Naive thymus-derived CD4-positive, alpha-beta T cell (primary cell): ENCODE measurements at places on chromosomes 7 and 10.

DNA sequence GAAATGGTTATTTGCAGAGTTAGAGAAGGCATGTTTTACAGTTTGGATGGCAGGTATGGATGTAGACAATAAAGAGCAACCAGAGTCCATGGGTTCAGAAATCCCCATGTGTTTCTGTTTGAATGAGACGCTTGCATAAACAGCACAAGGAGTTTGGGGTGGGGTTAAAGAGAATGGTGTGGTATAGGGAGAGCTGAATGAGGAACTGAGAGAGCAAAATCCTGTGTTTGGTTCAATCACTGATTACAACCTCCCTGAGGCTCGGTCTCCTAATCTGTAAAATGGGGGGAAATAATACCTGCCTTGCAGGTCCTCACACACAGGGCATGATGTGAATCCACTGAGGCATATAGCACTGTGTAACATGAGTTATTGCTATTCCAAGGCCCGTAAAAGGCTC is 23.7 kb downstream of the CAV1 start:
- no peak for DNase-seq

DNA sequence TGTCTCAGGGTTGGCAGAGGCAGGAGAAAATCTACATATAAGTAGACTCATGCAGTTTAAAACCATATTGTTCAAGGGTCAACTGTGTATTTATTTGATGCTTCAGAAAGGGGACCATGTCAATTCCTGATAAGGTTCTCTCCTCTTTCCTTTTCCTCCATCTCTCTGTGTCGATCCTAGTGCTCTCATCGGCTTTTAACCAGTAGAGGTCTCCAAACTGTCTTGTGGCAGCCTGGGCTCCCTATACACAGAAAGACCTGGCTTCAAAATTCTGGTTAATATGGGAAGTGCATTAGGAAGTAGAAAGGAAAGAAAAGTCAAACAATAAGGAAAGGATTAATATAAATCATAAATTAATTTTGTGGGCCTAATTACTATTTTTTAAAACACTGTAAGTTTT is 304.4 kb upstream of the C7orf33 start:
- no peak for DNase-seq

DNA sequence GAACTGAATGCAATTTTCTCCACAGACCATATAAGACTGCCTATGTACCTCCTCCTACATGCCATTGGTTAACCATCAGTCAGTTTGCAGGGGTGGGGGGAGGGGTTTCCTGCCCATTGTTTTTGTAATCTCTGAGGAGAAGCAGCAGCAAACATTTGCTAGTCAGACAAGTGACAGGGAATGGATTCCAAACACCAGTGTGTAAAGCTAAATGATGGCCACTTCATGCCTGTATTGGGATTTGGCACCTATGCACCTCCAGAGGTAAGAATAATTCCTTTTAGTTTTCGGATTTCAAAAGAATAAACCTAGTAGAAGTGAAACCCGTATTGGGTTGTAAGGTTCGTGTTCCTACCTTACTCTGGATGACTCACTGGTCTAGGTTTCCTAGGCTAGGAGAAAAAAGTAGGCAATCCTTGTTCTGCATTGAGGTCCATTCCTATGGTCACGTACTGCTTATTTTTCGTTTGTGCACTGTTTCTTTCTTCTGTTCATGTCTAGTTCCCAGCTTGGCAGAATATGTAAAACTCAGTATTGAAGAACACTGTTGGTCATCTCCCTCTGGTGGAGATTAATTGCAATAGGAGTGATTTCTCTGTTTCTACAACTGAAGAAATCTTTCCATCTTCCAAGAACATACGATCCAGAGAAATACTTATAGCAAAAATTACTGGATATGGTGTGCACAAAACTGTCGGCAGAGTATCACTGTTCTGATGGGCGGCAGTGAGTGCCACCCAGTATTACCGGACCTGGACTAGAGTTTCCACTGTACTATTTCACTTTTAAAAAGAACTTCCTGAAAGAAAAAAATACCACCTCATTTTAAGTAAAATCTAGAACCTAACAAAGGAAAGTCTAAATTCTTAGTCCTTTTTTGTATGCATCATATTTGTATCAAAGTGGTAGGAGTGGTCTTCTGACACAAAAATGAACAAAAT is at the start of gene AKR1C3:
Gene AKR1C3 (plus strand): TSS at position 150 of the 941 bp plus-strand sequence. CDS start 31 bp downstream, at position 181.
- peak; percentile 26 for DNase-seq

GRCh38 chr10:46229144-46229563 is 57.6 kb upstream of the ANTXRL start:
- DNase-seq = no peak

- DNase-seq = no peak
Observed at GRCh38 chr7:105024734-105025133, 10.7 kb downstream of the KMT2E start.

GRCh38 chr7:144481833-144482232 is 78.3 kb upstream of the NOBOX start:
- no peak for DNase-seq

DNA sequence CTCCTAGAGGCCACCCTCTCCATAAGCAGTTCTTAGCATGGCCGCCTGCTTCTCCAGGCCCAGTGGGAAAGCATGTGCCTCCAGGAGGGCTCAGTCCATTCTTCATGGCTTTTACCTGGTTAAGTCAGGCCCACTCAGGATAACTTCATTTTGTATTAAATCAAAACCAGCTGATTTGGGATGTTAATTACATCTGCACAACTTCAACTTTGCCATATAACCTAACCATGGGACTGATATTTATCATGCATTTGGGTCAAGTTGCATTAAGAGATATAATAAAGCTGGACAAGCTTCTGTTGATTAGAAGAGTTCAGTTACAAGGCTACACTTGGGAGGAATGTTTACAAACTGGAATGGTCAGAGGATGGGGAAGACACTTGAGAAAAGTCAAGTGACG is 65.5 kb downstream of the EGFR start:
- no peak for DNase-seq

- no peak for DNase-seq
Observed at GRCh38 chr7:76155938-76156337, 45.8 kb upstream of the SRRM3 start.

GRCh38 chr7:3408814-3409595 is 108.0 kb downstream of the SDK1 start:
- no peak for DNase-seq

GRCh38 chr7:2853147-2853546 is 9.0 kb upstream of the GNA12 start:
- no peak for DNase-seq

DNA sequence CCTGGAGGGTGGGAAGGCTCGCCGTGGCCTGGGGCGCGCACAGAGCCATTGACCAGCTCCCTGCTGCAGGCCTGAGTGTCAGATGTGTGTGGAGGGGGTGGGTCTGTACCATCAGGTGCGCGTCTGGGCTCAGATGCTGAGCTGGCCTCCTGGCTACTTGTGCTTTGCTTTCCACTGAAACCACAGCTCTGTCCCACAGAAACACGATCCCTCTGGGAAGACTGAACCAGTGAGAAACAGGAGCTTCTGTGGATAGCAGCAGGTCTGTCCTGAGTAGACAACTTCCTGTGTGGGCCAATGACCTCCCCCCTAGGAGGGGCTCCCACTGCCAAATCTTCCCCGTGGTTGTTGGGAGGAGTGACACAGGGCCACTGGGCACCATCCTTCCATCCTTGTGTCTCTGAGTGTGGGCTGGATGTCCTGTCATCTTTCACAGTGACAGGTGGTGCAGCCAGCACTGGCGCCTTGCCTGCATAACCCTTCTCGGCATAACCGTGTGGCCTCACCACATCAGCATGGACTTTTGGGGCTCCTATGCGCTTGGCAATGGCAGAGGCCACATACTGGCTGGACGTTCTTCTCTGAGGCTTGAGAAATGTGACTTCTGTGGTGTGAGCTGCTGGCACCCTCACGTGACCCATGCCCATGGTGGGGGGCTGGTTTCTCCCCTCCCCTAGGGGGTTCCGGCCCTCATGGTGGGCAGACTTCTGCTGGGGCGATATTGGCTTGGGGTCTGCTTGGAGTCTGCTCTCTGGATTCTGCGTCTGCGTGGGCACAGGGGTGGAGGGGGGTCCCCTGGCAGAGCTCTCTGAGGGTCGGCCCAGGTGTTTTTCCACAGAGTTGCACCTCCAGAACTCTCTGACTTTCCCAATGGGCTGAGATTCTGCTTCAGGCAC is 245.5 kb upstream of the GRB10 start:
- DNase-seq = no peak

- DNase-seq = no peak
Observed at GRCh38 chr7:12930534-12930933, 243.1 kb downstream of the ARL4A start.

DNA sequence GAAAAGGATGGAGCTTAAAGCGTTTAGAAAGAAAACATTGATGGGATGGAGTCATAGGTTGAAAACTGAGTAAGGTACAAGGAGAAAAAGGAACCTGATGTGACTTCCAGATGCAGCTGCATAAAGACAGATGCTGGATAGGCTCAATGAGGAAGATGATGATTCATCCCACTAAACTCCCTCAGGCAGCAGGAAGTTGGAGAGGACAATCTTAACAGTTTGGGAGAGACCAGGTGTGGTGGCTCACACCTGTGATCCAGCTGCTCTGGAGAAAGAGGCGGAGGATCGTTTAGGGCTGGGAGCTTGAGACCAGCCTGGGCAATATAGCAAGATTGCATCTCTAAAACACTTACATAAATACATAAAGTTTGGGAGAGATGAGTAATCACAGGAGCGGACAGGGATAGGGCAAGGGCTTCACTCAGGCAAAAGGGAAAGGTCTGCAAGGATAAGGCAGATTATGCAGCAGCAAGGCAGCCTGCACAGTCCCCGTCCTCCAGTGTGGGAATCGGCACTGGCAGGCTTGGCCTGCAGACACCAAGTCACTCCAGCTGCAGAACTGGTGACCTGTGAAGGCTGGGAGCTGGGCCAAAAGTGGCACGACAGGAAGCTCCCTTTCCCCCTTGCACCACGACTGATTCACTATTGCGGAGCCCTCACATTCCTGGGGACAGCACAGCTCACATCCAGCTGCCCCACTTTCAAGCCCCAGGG is 438.5 kb downstream of the GRID1 start:
- DNase-seq = no peak

GRCh38 chr7:151434549-151434948 is 5.4 kb downstream of the CRYGN start:
- DNase-seq = no peak

- DNase-seq = no peak
Observed at GRCh38 chr10:94036766-94037033, 43.0 kb downstream of the PLCE1 start.

DNA sequence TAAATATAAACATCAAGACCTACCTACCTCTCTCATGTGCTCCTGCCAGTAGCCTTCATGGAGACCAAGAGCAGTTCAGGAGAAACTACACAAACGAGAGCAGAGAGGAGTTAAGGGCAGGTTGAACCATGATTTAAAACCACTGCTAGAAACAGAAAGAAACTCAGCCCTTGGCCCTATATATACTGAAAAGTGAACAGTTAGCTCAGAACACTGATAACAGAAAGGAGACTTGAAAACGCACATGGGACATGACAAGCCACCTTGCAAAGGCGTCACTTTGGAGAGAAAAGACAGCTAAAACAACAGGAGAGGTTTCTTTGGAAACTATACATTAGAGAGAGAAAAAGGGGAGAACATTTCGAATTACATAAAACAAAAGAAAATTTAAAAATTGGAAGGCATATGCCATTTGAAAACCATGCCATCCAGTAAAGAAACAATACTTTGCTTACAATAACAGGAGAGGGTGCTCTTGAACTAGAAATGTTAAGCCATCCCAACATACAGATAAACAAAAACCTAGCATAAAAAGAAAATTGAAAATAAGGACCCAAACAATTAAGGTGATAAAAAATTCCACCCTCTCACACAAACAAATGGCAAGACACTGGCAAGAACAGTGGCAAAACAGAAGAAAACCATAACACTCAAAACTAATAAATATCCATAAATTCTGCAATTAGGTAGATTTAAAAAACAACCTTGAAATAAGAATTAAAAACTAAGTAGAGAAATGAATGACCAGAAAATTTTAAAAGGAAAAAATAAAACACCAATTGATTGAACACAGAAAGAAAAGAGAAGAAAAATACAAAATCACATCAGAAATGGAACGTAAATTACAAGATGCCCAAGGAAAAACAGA is 232.7 kb downstream of the IMMP2L start:
- DNase-seq = no peak

GRCh38 chr10:80407812-80408241 is 524 bp upstream of the PRXL2A start:
- no peak for DNase-seq

GRCh38 chr10:44576702-44577191 is 191.8 kb upstream of the CXCL12 start:
- DNase-seq = no peak

- DNase-seq = no peak
Observed at GRCh38 chr7:151736403-151736909, 140.5 kb downstream of the PRKAG2 start.

- no peak for DNase-seq
Observed at GRCh38 chr10:118271671-118272070, 70.5 kb downstream of the FAM204A start.

DNA sequence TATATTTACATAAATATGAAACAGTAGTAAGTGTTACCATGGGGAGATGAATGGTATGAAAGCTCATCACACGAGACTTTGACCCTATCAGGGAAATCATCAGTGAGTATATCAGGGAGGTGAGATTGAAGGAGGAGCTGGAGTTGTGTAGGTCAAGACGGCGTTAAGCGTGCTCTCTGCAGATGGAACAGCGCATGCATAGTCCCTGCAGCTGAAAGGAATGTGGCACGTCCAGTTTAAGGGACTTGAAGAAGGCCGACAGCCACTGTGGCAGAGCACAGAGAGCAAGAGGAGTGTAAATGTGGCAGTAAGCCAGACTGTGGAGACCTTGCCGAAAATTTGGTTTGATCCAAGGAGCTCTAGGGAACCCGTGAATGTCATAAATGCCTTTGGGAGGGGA is 38.9 kb downstream of the POU6F2 start:
- DNase-seq = no peak

DNA sequence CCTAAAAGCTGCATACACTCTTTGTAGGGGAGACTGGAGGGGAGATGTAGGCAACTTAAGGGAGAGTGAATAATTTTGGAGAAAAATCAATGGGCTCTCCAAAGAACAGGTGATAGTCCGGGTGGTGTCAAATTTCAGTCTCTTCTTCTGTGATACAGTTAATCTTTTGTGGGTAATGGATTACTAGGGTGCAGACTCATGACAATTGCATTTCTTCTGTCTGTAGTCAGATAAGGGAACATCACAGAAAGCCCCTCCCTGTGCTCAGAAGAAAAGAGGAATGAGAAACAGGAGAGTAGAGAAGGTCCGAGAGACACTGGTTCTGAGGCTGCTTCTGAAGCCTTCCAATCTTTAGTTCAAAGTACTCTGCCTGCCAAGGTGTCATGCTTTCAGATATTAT is 1140.7 kb upstream of the LRRN3 start:
- DNase-seq = no peak

- DNase-seq = no peak
Observed at GRCh38 chr10:76665029-76665428, 972.6 kb downstream of the KCNMA1 start.
